Sigmoid colon (tissue), 7 donors: ENCODE measurements at places on chromosomes 11 and 22. TPM values are rescaled to one million over a fixed set of nuclear protein-coding genes. Genes with fewer than 3 reads are reported as not detected.
A peak's percentile ranks its signal among the peaks of the same experiment; 100 is the strongest.

The GALNT18 gene
- total RNA-seq, result 48.6 TPM

The KRTAP5-9 gene
- total RNA-seq, result not detected

The NLRP14 gene
- total RNA-seq, result not detected

The PDE2A gene
- total RNA-seq, result 53.0 TPM

The HINFP gene
- total RNA-seq, result 26.8 TPM

The TMPRSS6 gene
- not detected for total RNA-seq

The HMOX1 gene
- total RNA-seq, result 5.0 TPM

GRCh38 chr11:133047036-133047770 is 485.1 kb downstream of the OPCML start:
- DNase-seq, result no peak
- no peaks in the 10 kb centered on the region for H3K4me1 ChIP-seq
- no peak overlapping the region for H3K4me3 ChIP-seq
- H3K36me3 ChIP-seq, result no peaks in the 10 kb centered on the region
- H3K27ac ChIP-seq, result no peak overlapping the region

GRCh38 chr11:108170184-108170583 is 48.8 kb downstream of the ACAT1 start:
- H3K4me3 ChIP-seq, result no peak overlapping the region
- no peak overlapping the region for H3K27ac ChIP-seq
- H3K4me1 ChIP-seq, result no peaks in the 10 kb centered on the region
- H3K36me3 ChIP-seq, result peaks cover 9% of the 10 kb centered on the region
- no peaks in the 10 kb centered on the region for H3K27me3 ChIP-seq

- no peaks in the 10 kb centered on the region for H3K4me1 ChIP-seq
- no peaks in the 10 kb centered on the region for H3K36me3 ChIP-seq
- no peak for DNase-seq
- no peak overlapping the region for H3K4me3 ChIP-seq
These were observed 87.4 kb downstream of the EIF3M start for GRCh38 chr11:32671051-32671450.

GRCh38 chr22:44780876-44781449 is 28.6 kb downstream of the ARHGAP8 start:
- DNase-seq, result no peak
- H3K4me1 ChIP-seq, result no peaks in the 10 kb centered on the region
- no peaks in the 10 kb centered on the region for H3K36me3 ChIP-seq
- no peak overlapping the region for H3K4me3 ChIP-seq
- H3K27me3 ChIP-seq, result no peaks in the 10 kb centered on the region

GRCh38 chr11:78080818-78081495 is 1.3 kb upstream of the NDUFC2 start:
- no peak overlapping the region for H3K4me3 ChIP-seq
- DNase-seq, result no peak
- H3K4me1 ChIP-seq, result peaks cover 35% of the 10 kb centered on the region
- H3K27ac ChIP-seq, result no peak overlapping the region
- H3K27me3 ChIP-seq, result no peaks in the 10 kb centered on the region

DNA sequence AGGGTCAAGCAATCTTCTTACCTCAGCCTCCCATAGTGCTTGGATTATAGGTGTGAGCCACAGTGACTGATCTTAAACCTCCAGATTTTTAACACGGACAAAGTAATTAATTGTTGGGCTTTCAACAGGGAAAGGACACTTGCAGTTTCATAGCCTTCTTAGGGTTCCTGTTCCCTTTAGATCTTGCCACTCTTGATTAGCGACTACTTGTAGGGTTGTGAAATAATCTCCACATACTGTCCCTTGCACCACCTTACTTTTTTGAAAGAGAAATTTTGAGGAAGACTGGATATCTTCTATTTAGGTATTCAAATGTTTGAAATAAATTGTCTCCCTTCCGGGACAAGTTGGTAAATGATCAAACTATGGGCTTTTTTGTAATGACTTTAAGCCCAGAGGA is 7.6 kb downstream of the MS4A4E start:
- no peak overlapping the region for H3K4me3 ChIP-seq
- DNase-seq, result no peak
- H3K27me3 ChIP-seq, result no peaks in the 10 kb centered on the region
- no peaks in the 10 kb centered on the region for H3K36me3 ChIP-seq
- H3K27ac ChIP-seq, result no peak overlapping the region

DNA sequence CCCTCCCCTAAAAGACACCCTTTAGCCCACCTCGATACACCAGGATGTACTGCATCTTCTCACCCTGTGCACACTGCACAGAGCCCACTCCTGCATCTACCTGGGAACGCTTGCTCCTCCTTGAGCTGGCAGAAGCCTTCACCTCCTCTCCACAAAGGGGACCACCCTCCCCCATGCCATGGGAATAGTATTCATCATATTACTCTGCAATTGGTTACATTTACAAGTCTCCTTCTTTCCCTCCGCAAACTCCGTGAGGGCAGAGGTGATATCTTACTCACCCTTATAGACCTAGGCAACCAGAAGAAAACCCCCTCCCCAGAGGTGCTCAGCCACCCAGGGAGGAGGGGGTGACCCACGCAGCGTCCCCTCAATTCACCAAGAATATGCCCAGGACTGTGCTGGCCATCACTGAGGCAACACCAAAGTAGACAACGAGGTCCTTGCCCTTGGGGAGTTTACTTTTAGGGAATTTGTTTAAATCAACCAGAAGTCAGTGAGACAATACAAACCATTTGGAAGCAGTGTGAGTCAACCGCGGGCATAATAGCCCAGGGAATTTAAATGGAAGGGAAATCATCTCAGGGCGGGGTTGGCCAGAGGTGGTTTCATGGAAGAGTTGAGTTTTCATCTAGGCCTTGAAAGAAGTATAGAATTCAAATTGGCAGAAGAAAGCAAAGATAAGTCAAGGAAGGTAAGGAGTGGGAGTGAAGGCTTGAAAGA is 214.5 kb downstream of the BARX2 start:
- H3K36me3 ChIP-seq, result no peaks in the 10 kb centered on the region
- H3K4me1 ChIP-seq, result no peaks in the 10 kb centered on the region
- no peak overlapping the region for H3K4me3 ChIP-seq
- DNase-seq, result no peak
- H3K27ac ChIP-seq, result no peak overlapping the region

DNA sequence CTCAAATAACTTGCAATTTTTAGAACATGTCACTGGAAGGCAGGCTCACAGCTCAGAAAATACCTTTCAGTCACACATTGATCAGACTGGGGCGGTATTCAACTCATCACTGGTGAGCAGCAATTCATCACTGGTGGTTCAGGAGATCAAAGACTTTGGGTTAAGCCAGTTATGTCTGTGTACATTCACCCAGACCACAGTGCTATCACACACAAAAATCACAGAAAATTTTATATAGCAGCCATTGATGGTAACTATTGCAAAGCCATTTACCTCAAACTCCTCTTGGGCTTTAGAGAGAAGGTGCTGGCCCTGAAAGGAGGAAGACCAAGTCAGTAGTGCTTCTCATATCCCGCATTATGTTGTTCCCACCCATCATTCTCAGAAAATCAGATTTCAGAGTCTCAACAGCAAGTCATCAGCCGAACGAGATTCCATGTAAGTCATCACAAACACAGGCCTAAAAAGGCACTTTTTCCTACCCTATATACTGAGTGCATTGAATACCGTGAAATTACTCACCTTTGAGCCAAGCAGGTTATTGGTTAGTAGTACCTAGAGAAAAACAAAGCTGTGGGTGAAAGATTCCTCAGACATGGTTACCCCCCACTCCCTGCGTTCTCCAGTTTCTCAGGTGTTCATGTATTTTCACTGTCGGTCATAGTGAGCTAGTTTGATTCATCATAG is 14.0 kb upstream of the WDR74 start:
- H3K27ac ChIP-seq, result no peak overlapping the region
- peaks cover 41% of the 10 kb centered on the region for H3K36me3 ChIP-seq
- no peak for DNase-seq
- H3K4me1 ChIP-seq, result peaks cover 28% of the 10 kb centered on the region
- H3K27me3 ChIP-seq, result no peaks in the 10 kb centered on the region
- H3K4me3 ChIP-seq, result no peak overlapping the region

DNA sequence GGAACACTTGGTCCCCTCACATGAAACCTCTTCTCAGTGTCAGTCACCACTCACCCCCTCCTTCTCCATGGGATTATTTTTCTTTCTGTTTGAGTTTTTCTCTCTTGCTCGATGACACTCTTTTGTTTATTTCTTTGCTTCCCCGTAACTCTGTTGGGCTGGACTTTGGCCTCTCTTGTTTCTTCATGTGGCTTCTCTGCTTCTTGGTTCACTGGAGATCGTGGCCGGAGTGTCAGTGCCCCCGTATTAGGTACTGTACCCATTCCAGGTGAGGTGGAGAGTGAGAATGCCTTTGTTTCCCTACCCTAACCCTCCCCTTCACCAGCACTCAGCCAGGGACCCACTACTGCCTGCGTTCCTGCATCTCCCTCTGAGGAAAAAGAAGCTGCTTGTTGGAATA is 32.5 kb downstream of the CYB5R2 start:
- H3K27ac ChIP-seq, result no peak overlapping the region
- H3K4me1 ChIP-seq, result no peaks in the 10 kb centered on the region
- H3K4me3 ChIP-seq, result no peak overlapping the region
- H3K36me3 ChIP-seq, result peaks cover 13% of the 10 kb centered on the region
- no peaks in the 10 kb centered on the region for H3K27me3 ChIP-seq

GRCh38 chr22:38707984-38708383 is 2.2 kb downstream of the GTPBP1 start:
- no peak overlapping the region for H3K4me3 ChIP-seq
- no peaks in the 10 kb centered on the region for H3K27me3 ChIP-seq
- H3K4me1 ChIP-seq, result peaks cover 30% of the 10 kb centered on the region
- H3K36me3 ChIP-seq, result peaks cover 26% of the 10 kb centered on the region

- no peak overlapping the region for H3K4me3 ChIP-seq
- no peaks in the 10 kb centered on the region for H3K4me1 ChIP-seq
- H3K27me3 ChIP-seq, result no peaks in the 10 kb centered on the region
- H3K27ac ChIP-seq, result no peak overlapping the region
- H3K36me3 ChIP-seq, result peaks cover 36% of the 10 kb centered on the region
- no peak for DNase-seq
These were observed 10.9 kb downstream of the FADS3 start for GRCh38 chr11:61880454-61880853.

DNA sequence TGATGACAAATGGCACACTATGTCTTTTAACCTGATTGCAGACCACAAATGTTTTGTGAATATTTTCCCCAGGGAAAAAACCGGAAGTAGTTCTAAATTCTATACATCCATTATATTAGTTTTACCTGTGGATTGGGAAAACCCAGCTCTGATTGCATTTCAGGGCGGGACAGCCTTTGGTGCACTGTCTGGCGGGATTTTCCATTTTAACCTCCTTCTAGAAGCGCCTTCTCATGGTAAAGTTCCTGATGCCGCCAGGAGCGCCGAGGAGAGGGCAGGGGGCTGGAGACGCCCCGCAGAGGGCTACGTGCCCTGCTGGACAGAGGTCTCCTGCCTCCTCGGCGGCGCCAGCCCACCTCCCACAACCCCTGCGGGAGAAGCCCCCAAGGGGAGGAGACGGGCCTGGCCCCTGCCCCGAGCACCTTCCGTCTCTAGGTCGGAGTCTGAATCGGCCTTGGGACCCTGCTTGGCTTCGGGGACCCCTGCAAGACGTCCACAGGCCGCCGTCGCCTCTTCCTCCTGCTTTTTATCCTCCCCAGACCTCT is 1.2 kb upstream of the P2RX6 start:
- H3K27ac ChIP-seq, result peak overlapping the region; percentile 68
- H3K4me1 ChIP-seq, result peaks cover 23% of the 10 kb centered on the region
- H3K27me3 ChIP-seq, result no peaks in the 10 kb centered on the region
- H3K4me3 ChIP-seq, result peak overlapping the region; percentile 37

DNA sequence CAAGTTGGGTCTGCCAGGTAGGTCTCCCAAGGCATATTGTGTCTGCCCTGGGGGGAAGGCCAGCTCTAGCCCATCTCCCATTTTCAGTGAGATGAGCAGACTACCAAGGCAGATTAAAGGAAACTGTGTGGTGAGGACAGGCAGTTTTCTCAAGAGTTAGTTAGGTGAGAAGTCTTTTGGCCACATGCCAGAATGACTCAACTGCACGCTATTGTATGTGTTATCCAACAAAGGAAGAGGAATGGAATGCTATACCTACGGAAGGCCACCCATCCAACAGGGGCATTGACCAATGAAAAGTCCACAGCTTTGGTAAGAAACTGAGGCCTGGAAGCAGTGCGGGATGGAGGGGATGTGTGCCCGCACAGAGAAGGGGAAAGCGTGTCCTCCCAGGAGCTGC is 941.7 kb downstream of the NTM start:
- DNase-seq, result no peak
- H3K36me3 ChIP-seq, result no peaks in the 10 kb centered on the region
